ENCODE measurements at places on chromosomes 2 and 18.

DNA sequence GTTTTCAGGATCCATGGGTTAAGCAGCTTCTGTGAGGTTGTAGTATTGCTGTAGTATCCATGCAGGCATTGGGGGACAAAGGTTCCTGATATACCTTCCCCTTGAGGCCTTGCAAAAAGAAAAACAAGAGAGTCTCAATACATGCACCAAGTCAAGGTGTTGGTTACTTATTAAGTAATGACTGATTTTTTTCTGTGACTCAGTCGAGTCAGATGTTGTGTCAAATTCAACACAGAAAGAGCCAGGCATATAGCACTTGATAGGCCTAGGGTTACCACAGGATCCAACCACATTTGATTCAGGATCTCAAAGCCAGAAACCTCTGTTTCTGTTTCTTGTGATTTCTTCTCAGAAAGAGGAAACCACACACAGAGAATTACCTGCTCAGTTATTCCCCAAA, 24.9 kb upstream of the CD8A start:
- DNase-seq, result no peak

DNA sequence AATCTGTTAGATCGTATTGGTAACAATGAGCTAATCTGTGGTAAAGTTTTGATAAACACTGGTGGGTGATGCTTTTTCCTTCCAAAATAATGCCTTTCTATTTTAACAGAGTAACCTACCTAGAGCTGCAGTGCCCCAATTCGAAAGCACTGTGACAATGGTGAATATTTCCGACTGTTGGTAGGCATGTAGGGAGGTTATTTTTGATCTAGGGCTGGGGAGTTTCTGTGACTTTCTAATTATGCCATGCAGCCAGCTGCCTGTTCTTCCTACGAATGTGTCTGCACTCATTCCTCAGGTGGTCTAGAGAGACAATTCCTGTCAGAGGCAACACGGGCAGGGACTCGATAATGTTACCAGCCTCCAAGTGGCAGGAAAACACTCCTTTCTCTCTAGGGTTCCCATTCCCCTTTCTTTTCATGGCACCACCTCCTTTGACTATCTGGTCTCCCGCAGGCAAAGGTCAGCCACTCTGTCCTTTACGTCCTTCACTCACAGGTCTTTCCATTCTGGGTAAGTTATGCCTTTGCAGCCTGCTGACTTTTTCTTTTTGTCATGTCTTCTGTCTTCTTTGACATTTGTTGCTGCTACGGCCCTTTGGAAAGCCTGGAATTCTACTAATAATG, 167.2 kb upstream of the MGAT5 start:
- no peak for DNase-seq

- DNase-seq, result no peak
Observed at GRCh38 chr2:241393524-241394196, 37.6 kb downstream of the FARP2 start.

DNA sequence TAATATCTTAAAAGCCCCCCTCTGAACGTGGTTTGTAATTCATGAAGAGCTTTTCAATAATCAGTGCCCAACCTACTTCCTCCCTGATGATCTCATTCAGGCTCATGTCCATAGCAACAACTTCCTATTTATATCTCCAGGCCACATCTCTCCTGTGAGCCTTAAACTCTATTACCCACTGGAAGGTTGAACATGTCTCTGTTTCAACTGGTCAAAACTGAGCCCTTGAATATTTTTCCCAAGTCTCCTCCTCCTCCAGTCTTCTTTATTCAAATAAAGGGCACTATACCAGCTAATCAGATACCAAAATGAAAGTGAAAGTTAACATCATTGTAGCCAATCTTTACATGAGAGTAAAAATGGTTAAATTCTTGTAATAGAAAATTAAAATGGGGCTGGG, 63.7 kb upstream of the ITGA4 start:
- DNase-seq, result no peak

- no peak for DNase-seq
Observed at GRCh38 chr18:67359873-67360838, 156.4 kb downstream of the DSEL start.

DNA sequence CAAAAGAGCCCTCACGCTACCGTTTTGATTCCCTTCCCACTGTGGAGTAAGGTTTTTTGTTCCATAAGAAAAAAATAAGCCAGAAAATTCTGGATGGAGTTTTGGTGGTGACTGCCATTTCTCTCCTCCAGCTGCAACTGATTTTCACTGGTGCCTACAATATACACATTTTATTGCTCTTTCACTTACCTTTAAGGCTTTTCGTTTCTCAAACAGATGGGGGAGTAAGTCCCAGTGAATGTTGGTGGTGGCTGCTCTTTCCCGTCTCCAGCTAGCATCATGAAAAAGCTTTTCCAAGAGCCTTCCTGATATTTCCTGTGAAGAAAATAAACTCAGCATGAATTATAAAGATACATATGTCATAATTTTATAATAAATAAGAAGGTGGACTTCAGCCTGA, 932.5 kb upstream of the PIK3C3 start:
- DNase-seq, result no peak

GRCh38 chr2:111030945-111031344, 89.8 kb upstream of the BCL2L11 start:
- no peak for DNase-seq

DNA sequence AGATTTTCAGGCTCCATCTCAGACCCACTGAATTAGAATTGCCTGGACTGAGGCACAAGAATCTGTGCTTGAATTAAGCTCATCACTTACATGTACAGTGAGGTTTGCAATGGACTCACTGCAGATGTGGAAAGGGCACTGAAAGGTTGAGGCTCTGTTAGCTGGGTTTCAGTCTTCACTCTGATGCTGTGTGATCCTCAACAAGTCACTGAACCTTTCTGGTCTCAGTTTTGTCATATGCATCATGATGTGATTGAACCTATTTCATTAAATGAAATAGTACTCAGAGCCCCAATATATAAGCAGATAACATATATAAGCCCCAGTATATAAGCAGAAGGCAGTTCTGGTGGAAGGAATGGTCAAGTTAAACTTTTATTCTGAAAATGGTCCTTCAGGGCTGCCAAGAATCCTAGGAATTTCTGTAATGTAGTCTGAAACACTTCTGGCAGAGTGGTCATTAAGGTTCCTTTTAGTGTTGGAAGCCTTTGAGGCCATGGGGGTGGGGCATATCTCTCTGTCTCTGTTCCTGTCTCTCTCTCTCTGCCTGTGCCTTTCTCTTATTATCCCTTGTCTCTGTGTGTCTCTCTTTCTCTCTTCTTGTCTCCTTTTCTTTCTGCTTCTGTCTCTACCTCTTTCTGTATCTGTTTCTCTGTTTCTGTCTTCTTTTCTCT, 110.4 kb downstream of the ADCYAP1 start:
- no peak for DNase-seq

GRCh38 chr18:41942254-41942653, 12.8 kb upstream of the PIK3C3 start:
- DNase-seq, result no peak

DNA sequence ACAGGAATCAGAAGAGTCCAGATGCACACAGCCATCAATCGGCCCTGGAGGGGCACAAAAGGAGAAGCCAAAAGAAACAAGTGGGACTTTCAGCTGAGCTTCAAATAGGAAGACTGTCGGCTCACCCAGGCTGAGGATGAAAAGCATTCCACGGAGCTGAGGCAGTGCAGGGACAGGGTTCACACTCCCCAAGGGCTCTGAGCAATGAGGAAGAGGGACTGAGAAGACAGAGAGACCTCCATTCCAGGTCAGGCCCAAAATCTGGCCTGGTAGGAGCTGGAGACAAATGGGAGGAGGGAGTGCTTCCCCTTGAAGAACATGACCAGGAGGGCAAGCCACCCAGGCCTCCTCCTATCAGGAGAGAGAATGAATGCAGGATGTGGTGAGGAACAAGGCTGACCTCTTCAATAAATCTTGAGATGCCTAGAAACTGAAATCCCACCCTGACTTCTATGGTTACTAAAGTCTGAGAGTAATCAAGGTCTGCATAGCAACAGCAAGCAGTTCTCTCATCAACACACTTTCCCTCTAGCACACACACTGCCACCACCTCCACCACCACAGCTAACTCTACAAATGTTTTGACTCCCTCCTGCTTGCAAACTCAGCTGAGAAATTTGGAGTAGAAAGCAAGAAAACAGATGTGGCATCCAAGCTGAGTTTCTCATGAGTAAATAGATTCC, 434.4 kb downstream of the TNS1 start:
- no peak for DNase-seq

Measured in stimulated activated CD4-positive, alpha-beta T cell treated with anti-CD3 and anti-CD28 coated beads, Interleukin-1b, Interleukin-23, amount 100 ng/mL, for 1 hour (primary cell).